Hepatocyte (in vitro differentiated cells): ENCODE measurements at places on chromosomes 11 and 22. TPM values are rescaled to one million over a fixed set of nuclear protein-coding genes. Genes with fewer than 3 reads are reported as not detected.

DNA sequence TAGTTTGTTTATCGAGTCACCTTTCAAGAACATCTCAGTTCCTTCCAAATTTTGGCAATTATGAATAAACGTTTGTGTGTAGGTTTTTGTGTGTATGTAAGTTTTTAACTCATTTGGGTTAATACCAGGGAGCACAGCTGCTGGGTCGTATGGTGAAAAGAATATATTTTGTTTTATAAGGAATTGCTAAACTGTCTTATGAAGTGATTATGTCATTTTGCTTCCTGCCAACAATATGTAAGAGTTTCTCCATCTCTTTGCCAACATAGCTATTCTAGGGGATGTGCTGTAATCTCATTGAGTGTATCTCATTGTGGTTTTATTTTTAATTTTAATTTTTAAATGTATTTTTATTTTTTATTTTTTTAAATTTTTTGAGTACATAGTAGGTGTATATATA is 27.3 kb downstream of the BCL2L13 start:
- H3K4me3 ChIP-seq = no peak overlapping the region
- H3K36me3 ChIP-seq = no peaks in the 10 kb centered on the region
- no peak overlapping the region for H3K27ac ChIP-seq
- no peaks in the 10 kb centered on the region for H3K4me1 ChIP-seq

GRCh38 chr11:134531327-134532130 is 119.5 kb upstream of the B3GAT1 start:
- H3K36me3 ChIP-seq = no peaks in the 10 kb centered on the region
- no peak overlapping the region for H3K27ac ChIP-seq
- no peaks in the 10 kb centered on the region for H3K4me1 ChIP-seq
- H3K27me3 ChIP-seq = no peaks in the 10 kb centered on the region

- H3K27me3 ChIP-seq = no peaks in the 10 kb centered on the region
- no peak overlapping the region for H3K27ac ChIP-seq
- DNase-seq = no peak
- no peaks in the 10 kb centered on the region for H3K36me3 ChIP-seq
- no peaks in the 10 kb centered on the region for H3K4me1 ChIP-seq
These were observed 37.5 kb upstream of the MMP20 start for GRCh38 chr11:102662607-102663006.

DNA sequence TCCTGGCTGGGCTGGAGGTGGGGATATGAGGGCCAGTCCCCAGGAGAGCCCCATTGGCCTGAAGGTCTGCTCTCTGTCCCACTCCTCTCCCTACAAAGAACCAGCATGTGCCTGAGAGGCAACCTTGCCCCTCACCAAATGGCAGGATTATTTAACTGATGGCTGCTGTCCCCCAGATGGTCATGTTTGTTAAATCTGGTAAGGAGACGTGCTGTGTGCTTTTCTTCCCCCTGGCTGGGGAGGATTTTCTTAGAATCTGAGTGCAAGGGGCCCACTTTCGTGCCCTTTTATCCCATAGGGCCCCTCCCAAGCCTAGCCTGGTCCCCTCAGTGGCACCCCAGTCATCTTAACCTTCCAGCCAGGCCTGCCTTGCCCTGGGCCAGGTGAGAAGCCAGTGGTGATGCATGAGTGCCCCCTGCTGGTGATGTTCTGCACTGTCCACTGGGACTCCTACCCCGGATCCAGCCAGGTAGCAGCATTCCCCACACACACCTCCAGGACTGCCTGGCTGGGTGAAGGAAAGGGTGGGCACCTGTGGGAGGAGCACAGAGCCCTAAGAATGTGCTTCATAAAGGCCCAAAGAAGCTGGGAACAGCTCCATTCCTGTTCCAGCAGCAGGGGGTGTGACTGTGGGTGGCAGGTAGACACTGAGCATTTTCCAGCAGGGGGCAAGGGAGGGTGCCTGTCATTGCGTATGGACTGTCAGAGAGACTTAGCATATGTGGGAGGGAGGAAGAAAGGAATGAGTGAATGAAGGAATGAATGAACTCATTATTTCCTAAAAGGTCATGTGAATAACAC is 28.9 kb downstream of the MFNG start:
- no peaks in the 10 kb centered on the region for H3K36me3 ChIP-seq
- DNase-seq = peak; percentile 88
- peaks cover 20% of the 10 kb centered on the region for H3K4me1 ChIP-seq
- no peaks in the 10 kb centered on the region for H3K27me3 ChIP-seq
- no peak overlapping the region for H3K27ac ChIP-seq
- no peak overlapping the region for H3K4me3 ChIP-seq

DNA sequence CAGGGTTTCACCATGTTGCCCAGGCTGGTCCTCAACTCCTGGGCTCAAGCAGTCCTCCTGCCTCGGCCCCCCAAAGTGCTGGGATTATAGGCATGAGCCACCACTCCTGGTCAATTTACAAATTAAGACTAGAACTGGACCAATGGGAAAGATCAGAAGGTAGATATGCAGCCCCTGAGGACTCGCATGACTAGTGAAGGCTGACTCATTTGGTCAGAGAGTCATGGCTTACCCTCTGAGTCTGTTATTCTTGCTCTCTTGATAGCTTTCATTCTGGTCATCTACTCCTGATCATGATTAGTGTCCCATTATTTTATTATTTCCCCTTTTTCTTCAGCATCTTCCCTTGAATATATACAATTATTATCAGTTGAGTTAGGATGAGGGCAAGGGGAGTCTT is 2.7 kb upstream of the LDHAL6A start:
- H3K27me3 ChIP-seq = no peaks in the 10 kb centered on the region
- no peak for DNase-seq
- peaks cover 3% of the 10 kb centered on the region for H3K4me1 ChIP-seq
- H3K4me3 ChIP-seq = no peak overlapping the region
- no peak overlapping the region for H3K27ac ChIP-seq

DNA sequence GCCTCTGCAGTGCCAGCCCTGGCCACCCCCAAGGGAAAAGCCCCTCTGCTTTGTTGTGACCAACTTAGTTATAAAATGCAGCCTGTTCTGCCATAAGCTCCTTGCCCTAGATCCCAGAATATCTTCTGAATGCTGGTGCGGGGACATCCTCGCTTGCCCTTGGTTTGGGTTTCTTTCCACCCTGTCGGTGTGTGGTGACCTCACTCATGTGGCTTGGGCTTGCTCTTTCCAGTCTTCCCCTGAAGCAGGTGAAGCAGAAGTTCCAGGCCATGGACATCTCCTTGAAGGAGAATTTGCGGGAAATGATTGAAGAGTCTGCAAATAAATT is 16.7 kb downstream of the CLDN5 start:
- no peak overlapping the region for H3K4me3 ChIP-seq
- DNase-seq = no peak
- H3K4me1 ChIP-seq = no peaks in the 10 kb centered on the region
- H3K27me3 ChIP-seq = no peaks in the 10 kb centered on the region

DNA sequence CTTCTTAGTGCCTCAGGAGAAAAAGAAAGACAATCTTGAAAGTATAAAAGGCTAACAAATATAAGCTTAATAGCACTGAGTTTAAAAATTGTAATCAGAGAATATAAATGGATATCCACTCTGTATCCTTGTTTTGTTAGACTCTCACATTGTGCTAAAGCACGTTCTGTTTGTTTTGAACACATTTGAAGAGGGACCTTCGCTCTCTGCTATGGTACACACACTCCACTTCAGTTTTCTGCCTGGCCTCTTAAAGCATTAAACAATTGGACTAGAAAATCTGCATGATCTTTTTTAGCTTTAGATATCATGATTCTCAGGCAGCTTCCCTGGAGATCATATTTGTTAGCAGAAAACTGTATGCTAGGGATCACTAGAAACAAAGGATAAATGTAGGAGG is 40.3 kb upstream of the PGR start:
- no peak overlapping the region for H3K27ac ChIP-seq
- no peak for DNase-seq
- H3K36me3 ChIP-seq = no peaks in the 10 kb centered on the region
- no peaks in the 10 kb centered on the region for H3K4me1 ChIP-seq
- H3K4me3 ChIP-seq = no peak overlapping the region
- no peaks in the 10 kb centered on the region for H3K27me3 ChIP-seq

GRCh38 chr11:2669634-2670469 is 29.9 kb downstream of the KCNQ1OT1 start:
- no peaks in the 10 kb centered on the region for H3K27me3 ChIP-seq
- DNase-seq = no peak
- peaks cover 29% of the 10 kb centered on the region for H3K4me1 ChIP-seq
- no peak overlapping the region for H3K4me3 ChIP-seq

DNA sequence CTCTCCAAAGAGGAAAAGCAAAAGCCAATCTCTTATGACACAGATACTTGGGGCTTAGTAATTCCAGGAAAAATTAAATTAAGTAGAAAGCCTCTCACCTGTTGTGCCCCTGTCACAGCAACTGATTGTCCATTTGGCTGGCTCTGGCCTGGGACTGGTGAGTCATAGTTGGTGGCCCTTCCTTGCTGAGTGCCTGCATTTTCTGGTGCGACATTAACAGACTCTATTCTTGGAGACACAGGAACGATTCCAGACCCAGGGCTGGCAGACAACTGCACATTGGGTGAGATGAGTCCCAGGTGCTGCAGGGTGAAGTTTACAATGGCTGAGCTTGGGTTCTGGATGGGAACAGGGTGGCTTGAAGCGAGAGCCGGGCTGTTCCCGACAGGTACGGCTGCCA is 15.6 kb downstream of the E2F8 start:
- no peak for DNase-seq
- H3K27me3 ChIP-seq = no peaks in the 10 kb centered on the region
- H3K4me3 ChIP-seq = no peak overlapping the region
- H3K4me1 ChIP-seq = peaks cover 7% of the 10 kb centered on the region
- peak overlapping the region; percentile 64 for H3K27ac ChIP-seq
- no peaks in the 10 kb centered on the region for H3K36me3 ChIP-seq

GRCh38 chr22:21102659-21103267 is 57.0 kb downstream of the LRRC74B start:
- no peak overlapping the region for H3K27ac ChIP-seq
- no peaks in the 10 kb centered on the region for H3K4me1 ChIP-seq
- H3K27me3 ChIP-seq = no peaks in the 10 kb centered on the region

DNA sequence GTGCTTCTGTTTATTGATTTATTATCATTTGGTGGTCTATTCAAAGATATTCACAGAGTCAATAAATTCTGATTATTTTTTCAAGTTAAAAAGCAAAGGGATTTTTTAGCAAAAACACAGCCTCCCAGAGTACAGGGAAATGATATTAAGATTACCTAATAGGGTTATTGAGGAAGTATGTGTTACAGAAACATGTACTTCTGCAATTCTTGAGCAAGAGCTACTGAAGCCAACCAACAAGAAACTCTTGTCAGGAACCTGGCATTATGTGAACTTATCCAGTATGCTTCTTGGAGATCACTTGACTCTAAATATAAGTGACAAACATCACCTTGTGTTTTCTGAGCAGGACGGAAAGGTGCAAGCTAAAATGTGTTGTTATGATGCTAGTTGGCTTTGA is 42.0 kb upstream of the CARD18 start:
- no peak overlapping the region for H3K27ac ChIP-seq
- no peaks in the 10 kb centered on the region for H3K27me3 ChIP-seq
- H3K4me1 ChIP-seq = peaks cover 4% of the 10 kb centered on the region

GRCh38 chr11:102407901-102408300 is 44.7 kb downstream of the TMEM123 start:
- no peak for DNase-seq
- no peak overlapping the region for H3K27ac ChIP-seq
- H3K4me1 ChIP-seq = peaks cover 7% of the 10 kb centered on the region
- no peak overlapping the region for H3K4me3 ChIP-seq

- H3K27me3 ChIP-seq = no peaks in the 10 kb centered on the region
- H3K4me3 ChIP-seq = no peak overlapping the region
- H3K36me3 ChIP-seq = no peaks in the 10 kb centered on the region
These were observed 10.2 kb downstream of the RAB38 start for GRCh38 chr11:88164806-88165585.

GRCh38 chr11:103601225-103601846 is 435.1 kb upstream of the DDI1 start:
- H3K4me3 ChIP-seq = no peak overlapping the region
- H3K36me3 ChIP-seq = no peaks in the 10 kb centered on the region
- H3K4me1 ChIP-seq = no peaks in the 10 kb centered on the region
- DNase-seq = peak; percentile 76
- H3K27ac ChIP-seq = no peak overlapping the region

DNA sequence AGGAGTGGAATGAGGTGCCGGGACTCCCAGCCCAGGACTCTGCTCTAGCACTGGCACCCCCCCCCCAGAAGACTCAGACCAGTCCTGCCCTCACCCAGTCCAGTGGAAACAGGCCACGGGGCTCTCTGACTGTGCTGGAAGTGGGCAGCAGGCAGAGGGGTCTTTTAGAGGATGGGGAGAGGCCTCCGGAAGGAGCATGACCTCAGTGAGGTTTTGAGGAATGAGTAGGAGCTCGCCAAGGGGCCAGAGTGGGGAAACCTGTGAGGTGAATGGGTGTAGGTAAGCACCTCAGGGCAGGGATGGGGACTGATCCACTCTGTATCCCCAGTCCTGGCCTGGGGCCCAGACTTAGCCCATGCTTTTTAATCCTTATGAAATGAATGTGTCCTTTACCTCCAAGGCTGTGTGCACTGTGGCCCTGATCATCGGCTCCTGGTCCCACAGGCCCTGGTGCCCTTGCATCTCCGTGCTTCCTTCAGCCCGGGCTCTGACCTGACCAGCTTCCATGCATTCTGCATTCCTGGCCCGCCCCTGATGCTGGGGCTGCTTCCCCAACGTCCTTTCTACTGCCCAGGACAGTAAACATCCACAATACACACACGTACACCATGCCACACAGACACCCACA is 24.4 kb upstream of the RFPL3 start:
- H3K4me3 ChIP-seq = no peak overlapping the region
- no peaks in the 10 kb centered on the region for H3K27me3 ChIP-seq
- H3K4me1 ChIP-seq = no peaks in the 10 kb centered on the region
- no peak for DNase-seq

- no peaks in the 10 kb centered on the region for H3K36me3 ChIP-seq
- no peak for DNase-seq
- H3K27ac ChIP-seq = no peak overlapping the region
- H3K4me1 ChIP-seq = peaks cover 8% of the 10 kb centered on the region
These were observed 3.5 kb upstream of the RAB1B start for GRCh38 chr11:66264914-66265313.

- H3K36me3 ChIP-seq = no peaks in the 10 kb centered on the region
- H3K4me3 ChIP-seq = no peak overlapping the region
- DNase-seq = no peak
- peaks cover 7% of the 10 kb centered on the region for H3K27me3 ChIP-seq
- H3K4me1 ChIP-seq = peaks cover 12% of the 10 kb centered on the region
- no peak overlapping the region for H3K27ac ChIP-seq
These were observed 34.0 kb downstream of the SLC22A12 start for GRCh38 chr11:64624883-64625481.

IGLL1 gene
- total RNA-seq = not detected in 2 replicates

MAP6 gene
- 2.2 and 3.8 TPM in 2 replicates for total RNA-seq

ZBTB44 gene
- total RNA-seq = 43.0 and 53.8 TPM in 2 replicates

SPON1 gene
- 73.1 and 82.8 TPM in 2 replicates for total RNA-seq

ARL14EP gene
- 21.7 and 26.5 TPM in 2 replicates for total RNA-seq

RIMBP3C gene
- 0.30 and 0.32 TPM in 2 replicates for total RNA-seq

OR51D1 gene
- total RNA-seq = not detected in 2 replicates
